Stimulated activated CD8-positive, alpha-beta memory T cell treated with anti-CD3 and anti-CD28 coated beads, Interleukin-15, amount 100 ng/mL, for 24 hours (primary cell): ENCODE measurements at places on chromosomes 5 and 9.

DNA sequence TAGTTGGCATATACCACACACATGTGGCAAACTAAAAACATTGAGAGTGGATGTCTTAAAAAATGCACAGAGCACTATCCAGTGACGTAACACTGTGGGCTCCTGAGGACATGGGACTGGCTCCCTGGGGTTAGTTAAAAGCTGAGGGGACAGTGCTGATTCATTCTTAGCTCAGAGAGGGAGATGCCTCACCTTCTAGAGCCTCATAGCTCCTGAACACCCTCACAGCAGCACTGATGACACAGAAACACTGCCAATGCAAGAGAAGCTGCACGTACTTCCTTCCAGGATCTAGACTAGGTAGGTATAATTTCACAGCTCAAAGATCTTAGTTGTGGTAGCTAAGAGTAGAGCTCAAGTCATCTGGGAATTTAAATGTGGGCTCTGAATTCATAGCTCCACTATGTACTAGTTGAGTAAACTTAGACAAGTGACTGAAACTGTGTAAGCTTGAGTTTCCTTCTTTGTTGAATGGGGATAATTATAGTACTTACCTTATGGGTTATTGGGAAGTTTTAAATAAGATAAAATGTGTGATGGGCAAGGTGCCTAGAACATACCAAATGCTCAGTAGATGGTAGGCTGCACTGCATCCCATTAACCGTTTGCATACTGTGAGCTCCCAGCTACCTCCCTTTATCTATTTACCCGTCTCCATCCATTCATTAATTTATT is 279.9 kb downstream of the ASTN2 start:
- DNase-seq = no peak

- no peak for DNase-seq
These were observed 273.2 kb upstream of the PAPPA start for GRCh38 chr9:115880221-115880885.

DNA sequence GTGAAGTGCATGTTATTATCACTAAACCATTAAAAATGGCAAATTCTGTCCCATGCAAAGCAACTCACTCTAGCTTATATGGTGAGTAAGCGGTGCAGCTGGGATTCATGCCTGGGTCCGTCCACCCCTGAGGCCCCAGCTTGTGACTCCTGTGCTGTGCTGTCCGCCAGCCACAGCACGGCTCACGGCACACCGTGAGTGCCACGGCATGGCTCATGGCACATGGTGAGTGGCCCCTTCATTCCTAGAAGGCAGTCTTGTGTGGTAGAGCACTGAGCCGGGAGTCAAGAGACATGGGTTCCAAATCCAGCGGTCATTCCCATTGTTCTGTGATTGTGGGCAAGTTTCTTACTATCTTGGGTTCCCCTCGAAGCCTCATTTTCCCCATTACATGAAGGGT is 18.8 kb downstream of the RGS3 start:
- DNase-seq = no peak

GRCh38 chr5:78523314-78524193 is 125.0 kb downstream of the LHFPL2 start:
- no peak for DNase-seq

DNA sequence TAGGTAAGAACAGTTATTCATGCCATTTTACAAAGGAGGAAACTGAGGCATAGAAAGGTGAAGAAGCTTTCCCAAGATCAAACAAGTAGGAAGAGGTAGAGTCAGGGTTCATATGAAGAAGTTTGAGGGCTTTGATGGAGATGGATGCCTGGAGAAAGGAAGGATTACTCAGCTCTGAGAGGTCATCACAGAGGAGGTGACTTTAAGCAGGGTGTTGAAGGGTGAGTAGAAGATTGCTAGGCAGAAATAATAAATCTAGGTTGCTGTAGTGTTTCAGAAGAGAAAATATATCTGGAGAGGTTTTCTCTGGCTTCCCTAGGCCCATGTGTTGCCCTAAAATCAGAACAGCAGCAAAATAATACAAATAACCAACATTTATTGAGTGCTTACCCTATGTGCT is 196.3 kb downstream of the PALM2AKAP2 start:
- no peak for DNase-seq

GRCh38 chr9:10443868-10444204 is 169.0 kb downstream of the PTPRD start:
- no peak for DNase-seq

DNA sequence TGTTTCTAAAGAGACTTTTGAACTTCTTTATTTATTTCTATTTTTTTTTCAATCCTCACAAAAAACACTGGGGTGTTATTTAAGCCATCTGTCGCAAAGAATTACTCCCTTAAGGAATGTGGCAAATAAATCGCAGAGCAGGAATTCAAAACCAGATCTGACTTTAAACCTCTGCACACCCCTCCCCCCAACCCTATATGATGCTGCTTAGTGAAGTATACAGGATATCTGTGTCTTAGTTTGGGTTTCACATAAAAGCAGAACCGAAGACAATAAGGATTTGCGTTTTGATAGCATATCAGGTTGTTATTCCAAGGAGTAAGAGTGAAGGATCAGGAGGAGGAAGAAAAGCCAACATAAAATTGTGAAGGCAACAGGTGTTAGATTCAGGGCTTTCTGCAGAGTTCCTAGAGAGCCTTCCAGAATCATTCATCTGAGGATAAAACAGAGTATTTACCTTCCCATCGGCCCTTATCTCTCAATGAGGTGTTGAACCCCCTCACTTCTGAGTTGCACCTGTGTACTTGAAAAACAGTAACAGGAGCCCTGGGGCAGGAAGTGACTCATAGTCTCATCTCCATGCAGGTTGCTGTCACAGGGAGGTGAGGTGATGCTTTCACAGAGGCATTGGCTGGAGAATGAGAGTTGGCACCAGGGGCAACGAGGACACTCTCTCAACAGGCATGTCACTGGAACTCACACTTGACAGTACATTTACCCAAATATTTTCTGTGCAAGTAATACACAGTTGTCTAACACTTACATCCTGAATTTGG is 33.5 kb upstream of the DMRT3 start:
- no peak for DNase-seq

GRCh38 chr5:124736082-124736804 is 10.2 kb downstream of the ZNF608 start:
- no peak for DNase-seq

DNA sequence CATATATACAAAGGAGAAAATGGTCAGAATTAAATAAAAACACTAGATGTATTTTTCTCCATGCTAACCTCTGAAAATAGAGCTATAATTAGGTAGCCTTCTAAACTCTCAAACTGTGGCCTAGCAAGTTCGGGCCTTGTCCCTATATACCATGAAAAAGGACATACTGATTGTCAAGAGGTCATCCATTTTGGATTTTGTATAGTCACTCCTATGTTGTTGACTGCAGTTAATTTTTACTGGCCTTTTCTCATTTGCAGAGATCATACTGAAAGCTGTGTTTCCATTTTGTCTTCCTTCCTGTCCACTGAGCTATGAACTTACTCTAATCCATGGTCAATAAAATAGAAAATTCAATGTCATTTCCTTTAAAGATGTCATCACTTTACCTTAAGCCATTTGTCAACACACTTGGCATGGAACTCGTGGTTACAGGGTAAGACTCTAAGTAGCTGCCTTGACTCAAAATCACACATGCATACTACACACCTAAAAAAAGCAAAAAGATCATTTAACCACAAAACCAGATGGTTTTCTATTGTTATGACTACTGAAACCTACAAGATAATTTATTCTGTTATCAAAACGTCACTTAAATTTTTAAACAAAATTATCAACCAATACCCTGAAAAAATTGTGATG is 58.0 kb downstream of the RNF38 start:
- DNase-seq = no peak

DNA sequence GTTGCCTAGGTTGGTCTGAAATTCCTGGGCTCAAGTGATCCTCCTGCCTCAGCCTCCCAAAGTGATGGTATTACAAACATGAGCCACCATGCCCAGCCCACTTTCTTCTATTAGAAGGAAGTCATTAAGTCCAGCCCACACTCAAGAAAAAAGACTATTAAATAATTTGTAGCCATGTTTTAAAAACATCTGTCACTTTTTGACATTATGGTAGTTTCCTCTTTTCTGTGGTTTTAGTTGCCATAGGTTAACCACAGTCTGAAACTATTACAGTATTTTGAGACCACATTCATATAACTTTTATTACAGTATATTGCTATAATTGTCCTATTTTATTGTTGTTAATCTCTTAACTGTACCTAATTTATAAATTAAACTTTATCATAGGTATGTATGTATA is 31.9 kb upstream of the C5orf24 start:
- DNase-seq = no peak

DNA sequence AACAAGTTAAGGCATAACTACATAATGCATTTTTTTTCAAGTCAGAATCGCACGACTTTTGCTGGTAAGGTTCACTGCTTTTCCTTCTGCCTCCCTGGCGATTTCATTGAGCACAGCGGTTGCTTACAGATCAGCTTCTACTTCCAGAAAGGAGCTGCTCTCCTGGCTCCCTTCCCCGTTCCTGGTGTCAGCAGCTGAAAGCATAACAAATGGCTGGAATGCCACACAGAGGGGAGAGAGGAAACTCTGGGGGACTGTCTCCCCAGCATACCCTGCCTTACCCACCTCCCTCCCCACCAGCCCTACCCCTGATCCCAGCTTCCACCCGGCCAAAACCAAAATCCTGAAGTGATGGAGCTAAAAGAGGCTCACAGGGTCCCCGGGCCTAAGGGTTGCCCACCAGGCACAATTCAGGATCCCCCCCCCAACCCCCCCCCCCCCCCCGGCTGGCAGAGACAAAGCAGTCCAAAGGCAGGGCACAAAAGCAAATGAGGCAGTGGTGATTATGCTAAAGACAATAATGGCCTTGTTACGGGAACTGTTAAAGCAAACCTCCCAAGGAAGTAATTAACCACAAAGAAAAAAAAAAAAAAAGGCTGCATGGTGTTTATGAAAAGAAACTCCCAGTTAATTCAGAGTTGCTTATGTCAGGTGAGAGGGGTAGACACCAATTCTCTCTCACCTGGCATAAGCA is 126.1 kb upstream of the WWC1 start:
- DNase-seq = no peak

GRCh38 chr5:173228639-173229381 is 6.2 kb downstream of the NKX2-5 start:
- no peak for DNase-seq

DNA sequence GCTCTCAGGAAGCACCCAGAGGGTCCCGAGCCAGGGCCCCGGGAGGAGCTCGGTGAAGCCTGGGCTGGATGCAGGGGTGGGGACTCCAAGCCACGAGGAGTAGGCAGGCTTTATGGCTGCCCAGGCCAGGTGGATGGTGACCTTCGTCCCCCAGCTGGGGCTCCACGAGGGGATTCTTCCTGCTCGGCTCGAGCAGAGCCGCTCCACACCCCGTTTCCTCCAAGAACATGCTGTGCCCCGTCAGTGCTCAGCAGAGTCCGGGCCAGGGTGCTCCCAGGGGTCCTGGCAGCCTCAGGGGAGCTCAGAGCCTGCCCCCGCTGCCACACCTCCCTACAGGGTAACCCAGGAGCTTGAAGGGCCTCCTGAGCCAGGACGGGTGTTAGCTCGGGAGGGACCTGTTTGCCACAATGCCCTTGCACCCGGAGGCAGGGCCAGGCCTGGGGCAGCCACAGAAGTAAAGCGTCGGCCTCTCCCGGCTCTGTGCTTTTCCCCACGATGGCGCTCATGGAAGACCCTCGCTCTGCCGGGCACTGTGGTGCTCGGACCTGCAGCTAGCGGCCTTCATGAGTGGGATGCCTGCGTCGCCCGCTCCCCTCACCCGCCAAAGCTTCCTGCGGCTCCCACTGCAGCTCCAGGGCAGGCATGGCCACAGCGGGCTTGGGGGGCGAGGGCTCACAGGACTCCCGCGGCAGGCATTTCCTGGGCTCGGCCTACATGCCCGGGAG is 86.8 kb downstream of the KCNT1 start:
- DNase-seq = no peak

GRCh38 chr5:171317230-171317629 is 8.2 kb downstream of the TLX3 start:
- DNase-seq = no peak

GRCh38 chr5:43148417-43148816 is 27.7 kb downstream of the ZNF131 start:
- DNase-seq = no peak

DNA sequence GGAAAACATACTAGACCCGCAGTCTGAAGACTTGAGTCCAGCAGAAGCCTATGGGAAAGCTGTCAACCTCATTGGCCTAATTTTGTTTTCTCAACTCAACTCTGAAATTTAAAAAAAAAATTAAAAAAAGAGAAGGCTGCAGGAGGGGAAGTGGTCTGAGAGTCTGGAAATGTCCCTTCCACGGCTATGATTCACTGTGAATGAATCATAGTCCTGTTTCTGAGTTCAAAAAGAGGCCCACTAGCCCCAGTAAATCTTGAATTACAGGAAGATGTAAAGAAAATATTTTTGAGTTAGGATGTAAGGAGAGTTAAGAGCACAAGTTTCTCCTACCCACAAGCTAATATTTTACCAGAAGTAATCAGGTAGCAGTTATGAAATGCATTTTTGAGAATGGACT is 565.5 kb upstream of the DMAC1 start:
- DNase-seq = no peak

GRCh38 chr9:97505845-97506244 is 4.4 kb downstream of the TMOD1 start:
- no peak for DNase-seq

DNA sequence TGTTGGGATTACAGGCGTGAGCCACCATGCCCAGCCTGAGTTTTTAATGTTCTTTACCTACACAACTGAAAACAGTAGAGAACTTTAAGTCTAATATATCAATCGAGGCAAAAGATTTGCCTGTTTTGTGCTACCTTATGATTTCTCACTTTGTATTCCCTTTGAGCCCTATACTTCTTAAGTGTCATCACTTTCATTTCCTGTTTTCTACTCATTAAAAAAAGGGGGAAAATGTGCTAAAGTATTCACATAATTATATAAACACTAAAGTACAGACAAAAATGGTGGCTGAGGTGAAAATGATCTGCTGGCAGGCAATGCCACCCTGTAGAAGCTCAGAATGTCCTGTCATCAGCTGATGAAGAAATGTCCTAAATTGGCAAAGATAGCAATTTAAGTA is 23.6 kb downstream of the ATG10 start:
- DNase-seq = no peak

DNA sequence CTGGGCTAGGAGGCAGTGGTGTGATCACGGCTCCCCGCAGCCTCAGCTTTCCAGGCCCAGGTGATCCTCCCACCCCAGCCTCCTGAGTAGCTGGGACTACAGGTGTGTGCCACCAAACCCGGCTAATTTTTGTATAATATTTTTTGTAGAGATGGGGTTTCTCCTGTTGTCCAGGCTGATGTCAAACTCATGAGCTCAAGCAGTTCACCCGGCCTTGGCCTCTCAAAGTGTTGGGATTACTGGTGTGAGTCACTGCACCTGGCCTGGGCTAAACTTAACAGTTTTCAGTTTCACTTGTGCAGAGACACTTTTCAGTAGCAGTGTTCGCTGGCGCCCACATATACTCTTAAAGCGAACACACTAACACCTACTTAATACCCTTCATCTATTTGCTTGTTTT is 205.6 kb upstream of the ZNF608 start:
- no peak for DNase-seq

DNA sequence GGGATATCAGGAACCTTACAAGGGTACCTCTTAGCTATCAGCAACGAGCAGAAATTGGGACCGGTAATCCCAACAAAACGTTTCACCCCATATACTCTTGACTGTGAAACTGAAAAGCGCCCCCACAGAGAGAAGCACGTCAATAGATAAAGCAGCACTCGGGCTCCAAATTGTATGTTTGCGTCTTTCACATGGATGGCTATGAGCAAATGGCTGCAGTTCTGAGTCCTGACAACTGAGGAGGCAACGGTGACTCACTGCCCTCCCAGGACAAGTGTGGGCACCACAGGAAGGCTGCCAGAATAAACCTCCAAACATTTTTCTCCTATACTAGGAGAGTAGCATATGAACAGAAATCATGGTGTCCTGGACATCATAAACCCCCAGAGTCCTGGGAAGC is 36.6 kb downstream of the SEMA4D start:
- DNase-seq = no peak
